Omental fat pad (tissue), 4 donors: ENCODE measurements at places on chromosomes 1 and 21. TPM values are rescaled to one million over a fixed set of nuclear protein-coding genes. Genes with fewer than 3 reads are reported as not detected.

GRCh38 chr1:87204441-87204840 lies 124.2 kb upstream of the LMO4 start:
- no peak for DNase-seq

- DNase-seq: no peak
Observed at GRCh38 chr1:99252630-99253029, 11.7 kb upstream of the PLPPR4 start.

The S100A7A gene
- not detected for total RNA-seq

GRCh38 chr1:30822006-30822405 lies 64.4 kb upstream of the LAPTM5 start:
- no peak for DNase-seq

DNA sequence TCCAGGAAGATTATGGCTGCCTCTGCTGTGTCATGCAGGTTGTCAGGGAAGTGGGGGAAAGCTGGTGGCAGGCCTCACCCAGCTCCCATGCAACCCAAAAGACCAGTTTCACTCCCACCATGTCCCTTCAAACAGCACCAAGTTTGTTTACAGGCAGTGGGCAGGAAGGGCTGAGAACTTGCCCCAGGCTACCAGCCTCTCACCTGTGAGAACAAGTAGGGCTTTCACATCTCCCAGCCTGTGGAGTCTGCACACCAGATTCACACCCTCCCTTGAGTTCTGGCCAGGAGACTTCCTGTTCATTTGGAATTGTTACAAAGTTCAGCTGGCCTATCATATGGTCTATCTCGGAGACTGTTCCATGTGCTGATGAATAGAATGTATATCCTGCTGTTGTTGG lies 27.8 kb downstream of the RPAP2 start:
- no peak for DNase-seq

The ADPRS gene
- total RNA-seq: 34.8 TPM

DNA sequence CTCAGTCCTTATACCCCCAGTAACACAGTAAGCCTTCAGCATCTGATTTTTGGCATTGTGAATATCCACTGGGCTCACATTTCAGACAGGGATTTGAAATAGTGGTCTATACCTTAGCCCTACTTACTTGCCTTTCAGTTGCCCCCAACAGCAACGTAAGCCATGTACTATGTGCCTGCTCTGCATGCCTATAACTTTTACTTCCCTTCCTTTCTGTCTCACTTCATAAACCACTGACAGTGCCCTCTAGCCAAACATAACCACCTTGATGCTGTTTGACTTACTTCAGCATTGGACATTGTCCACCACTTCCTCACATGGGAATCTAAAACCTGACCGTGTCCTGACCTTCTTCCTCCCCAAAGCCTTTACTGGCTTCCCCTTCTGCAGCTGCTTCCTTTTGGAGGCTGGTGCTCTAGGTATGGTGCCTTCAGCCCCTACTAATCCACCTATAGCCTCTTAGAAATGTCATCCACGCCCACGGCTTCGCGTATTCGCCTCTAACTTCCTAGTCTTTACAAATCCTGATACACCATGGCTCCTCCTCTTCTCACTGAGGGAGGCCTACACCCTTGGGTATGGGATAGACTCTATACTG lies 3.6 kb upstream of the ZNF672 start:
- no peak for DNase-seq

The CR1 gene
- total RNA-seq: 20.7 TPM

- DNase-seq: no peak
Observed at GRCh38 chr1:18874036-18874435, 14.6 kb upstream of the TAS1R2 start.

DNA sequence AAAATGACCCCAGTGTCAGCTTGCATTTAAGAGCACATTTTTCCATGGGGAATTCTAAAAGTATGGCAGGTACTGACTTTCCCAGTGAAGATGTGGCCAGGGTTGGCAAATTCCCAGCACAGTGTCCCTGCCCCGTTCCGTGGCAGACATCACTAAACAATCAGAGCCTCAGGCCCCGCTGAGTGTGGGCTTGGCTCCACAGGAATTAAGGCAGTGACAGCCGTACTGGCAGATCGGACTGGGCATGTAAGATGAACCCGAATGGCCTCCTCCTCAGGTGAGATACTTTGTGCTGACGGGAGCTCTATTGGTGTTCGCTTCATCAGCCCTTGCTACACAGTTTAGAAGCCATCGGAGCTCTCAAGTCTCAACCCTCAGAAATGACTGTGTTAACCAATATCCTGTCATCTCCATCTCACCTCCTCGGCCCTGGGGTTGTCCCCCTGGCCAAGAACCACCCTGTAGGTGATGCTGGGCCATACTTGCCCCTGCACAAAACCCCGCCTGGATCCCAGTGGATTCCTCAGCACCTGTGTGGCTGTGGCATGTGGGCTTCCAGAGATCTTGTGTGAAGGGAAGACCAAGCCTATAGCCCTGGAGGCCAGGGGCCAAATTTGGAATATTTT lies 29.0 kb upstream of the ABCG1 start:
- DNase-seq: no peak

DNA sequence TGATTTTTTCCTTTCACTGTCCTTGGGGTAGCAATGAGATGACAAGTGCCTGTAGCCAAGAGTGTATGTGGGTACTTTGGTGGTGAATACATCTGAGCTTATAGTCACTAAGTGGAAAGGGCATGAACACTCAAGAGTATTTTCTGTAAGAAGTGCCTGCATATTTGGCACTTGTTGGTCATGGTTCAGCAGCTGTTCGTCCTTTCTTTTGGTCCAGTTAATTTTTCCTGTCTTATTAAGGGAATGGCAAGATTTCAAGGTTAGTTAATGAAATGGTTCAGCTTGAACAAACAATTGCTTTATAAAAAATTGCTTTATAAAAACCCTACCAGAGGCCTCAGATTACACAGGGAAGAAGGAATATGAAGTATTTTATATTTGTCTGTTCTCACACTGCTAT lies 48.6 kb upstream of the GPR52 start:
- no peak for DNase-seq

The VANGL2 gene
- 2.0 TPM for total RNA-seq

GRCh38 chr1:156191292-156191964 lies 2.5 kb upstream of the SLC25A44 start:
- no peak for DNase-seq

GRCh38 chr1:47761974-47762373 lies 235.2 kb downstream of the TRABD2B start:
- no peak for DNase-seq

- DNase-seq: no peak
Observed at GRCh38 chr1:228175316-228176023, 9.9 kb downstream of the IBA57 start.

The PTGFRN gene
- total RNA-seq: 10.7 TPM

The ELF3 gene
- total RNA-seq: 2.8 TPM

- DNase-seq: no peak
Observed at GRCh38 chr1:66916320-66916719, 8.3 kb downstream of the DNAI4 start.

GRCh38 chr1:201482755-201483154 lies 13.8 kb upstream of the PHLDA3 start:
- DNase-seq: no peak

The UTS2 gene
- not detected for total RNA-seq

The SPRR3 gene
- total RNA-seq: not detected

GRCh38 chr1:44723496-44724295 lies 7.3 kb downstream of the RNU5D-1 start:
- no peak for DNase-seq
